ENCODE measurements at places on chromosomes 4 and X. TPM values are rescaled to one million over a fixed set of nuclear protein-coding genes. Genes with fewer than 3 reads are reported as not detected.

GRCh38 chrX:42096265-42096920 lies 173.0 kb upstream of the CASK start:
- no peak for DNase-seq

GRCh38 chr4:73823760-73824159 lies 12.7 kb upstream of the CXCL6 start:
- DNase-seq: no peak

DNA sequence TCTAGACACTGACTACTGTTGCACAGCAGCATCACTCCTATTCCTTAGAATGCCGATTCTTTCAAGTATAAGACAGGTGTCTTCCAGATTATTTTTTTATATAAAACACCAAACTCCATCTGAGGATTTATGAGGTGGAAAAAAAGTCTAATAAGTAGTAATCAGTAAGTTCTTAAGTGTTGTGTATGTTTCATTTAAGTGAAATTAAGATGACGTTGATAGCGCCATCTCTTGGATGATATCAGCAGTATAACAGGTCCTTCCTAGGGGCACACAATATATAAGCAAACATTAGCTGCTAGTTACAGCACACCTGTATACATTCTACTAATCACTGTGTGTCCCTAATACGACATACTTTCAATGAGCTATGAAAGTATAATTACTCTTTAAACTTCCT lies 99.6 kb upstream of the STS start:
- DNase-seq: no peak

DNA sequence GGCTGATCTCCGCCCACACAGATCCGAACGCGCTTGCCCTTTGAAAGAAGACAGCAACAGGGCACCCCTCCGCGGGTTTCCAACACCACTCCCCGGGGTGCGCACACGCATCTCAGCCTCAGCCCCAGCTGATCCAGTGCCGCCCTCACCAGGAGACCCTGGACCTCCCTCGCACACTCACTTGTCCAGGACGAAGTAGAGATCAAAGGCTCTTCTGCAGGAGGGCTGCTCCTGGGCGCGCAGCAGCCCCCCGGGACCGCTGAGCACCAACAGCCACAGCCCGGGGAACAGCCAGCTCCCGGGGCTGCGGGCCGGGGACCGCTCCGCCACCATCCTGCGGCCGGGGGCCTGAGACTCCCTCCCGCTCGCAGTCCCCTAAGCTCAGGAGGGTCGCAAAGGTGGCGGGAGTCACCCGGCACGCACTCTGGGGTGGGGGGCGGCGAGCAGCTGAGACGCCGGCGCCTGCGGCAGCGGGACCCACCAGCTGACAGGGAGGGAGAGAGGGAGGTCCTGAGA lies 743 bp downstream of the ANTXR2 start:
- peak; percentile 31 for DNase-seq

NEIL3 gene
- total RNA-seq: not detected

- no peak for DNase-seq
Observed at GRCh38 chr4:57078685-57079521, 31.3 kb downstream of the IGFBP7 start.

- DNase-seq: peak; percentile 84
Observed at GRCh38 chr4:113468165-113469022, 293.1 kb downstream of the CAMK2D start.

DNA sequence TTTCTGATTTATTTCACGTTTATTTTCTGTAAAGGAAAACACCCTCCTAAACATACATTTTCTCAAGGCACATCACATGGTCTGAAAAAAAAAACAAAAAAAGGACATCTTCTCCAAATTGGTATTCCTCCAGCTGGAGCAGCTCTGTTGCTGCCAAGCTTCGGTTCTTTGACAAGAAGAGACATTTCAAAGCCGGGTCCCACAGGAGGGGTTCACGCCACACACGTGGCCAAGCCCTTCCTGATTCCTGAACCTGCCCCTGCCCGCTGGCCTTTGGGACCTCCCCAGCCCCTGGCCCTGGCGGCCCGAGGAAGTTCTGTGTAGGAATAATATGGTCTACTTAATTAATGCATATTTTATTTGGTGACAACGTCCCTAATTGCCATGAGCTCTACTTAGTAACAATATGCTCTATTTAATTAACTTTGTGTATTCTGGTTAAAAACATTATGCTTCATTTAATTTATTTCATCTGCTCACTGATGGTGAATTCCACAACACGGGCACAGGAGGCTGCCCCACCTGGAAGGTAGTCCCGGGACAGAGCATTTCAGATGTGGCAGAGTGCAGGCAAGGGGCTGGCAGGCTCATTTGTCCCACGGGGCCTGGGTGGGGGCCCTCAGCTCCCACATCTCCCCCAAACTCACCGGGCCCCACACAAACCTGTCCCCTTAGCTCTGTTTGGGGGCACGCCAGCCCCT lies 5.4 kb upstream of the RGS12 start:
- DNase-seq: no peak

AKAP14 gene
- total RNA-seq: not detected

- DNase-seq: no peak
Observed at GRCh38 chrX:143853488-143853887, 30.4 kb upstream of the UBE2NL start.

MTMR8 gene
- total RNA-seq: 2.6 TPM

GRCh38 chr4:95850161-95850560 lies 10.3 kb downstream of the PDHA2 start:
- no peak for DNase-seq

DNA sequence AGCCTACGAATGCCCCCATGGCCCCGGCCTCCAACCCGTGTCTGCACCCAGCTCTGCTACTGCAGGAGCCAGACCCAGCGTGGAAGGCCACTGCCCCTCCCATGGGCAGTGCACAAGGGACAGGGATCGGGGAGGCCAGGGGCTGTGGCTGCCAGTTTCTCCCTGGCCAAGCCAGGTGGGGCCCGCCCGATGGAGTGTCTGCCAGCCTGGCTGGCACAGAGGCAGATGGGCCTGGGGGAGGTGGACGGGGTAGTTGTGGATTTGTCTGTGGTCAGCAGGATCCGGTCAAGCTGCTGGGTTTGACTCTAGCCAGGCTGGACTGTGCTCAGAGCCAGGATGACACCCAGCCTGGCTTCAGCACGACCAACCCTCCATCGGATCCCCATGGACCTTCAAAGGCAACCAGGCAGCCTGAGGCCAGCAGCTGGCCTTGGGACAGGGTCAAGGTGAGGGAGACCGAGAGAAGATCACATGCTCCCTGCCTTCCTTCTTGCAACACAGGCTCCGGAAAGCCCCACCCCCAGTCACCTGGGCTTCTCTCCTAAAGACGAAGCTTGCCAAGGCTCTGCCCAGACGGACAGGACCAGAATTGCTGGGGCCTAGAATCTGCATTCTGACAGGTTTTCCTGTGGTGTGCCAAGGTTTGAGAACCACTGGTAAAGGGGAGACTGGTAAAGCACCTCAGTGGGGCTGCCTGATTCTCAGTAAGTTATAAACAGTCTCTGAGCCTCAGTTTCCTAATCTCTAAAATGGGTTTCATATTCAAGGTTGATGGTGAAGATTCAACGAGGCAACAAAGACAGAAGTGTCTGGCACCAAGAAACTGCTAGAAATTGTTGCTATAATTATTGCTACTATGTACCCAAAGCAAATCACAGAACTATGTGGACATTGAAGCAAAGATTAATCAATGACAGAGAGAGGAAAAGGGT lies 78.6 kb downstream of the PPP2R2C start:
- DNase-seq: no peak

- DNase-seq: no peak
Observed at GRCh38 chr4:1519787-1520661, 113.8 kb upstream of the NKX1-1 start.

DNA sequence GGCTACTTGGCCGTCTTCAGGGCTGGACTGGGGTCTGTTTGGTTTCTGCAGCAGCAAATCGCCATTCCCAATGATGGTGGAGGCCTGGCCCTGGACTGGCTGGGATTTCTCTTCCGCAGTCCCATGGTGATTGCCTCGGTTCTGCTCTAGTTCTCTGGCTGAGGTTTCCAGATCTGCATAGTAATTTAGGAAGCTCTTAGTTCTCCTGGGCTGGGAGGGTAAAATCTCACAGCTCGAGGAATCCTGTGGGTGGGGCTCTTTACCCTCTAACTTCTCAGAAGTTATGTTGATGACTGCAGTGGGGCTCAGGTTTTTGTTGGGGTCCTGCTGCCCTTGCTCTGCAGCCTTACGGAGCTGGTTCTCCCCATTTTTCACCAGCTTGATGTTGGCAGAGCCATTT lies 200.6 kb downstream of the APBB2 start:
- DNase-seq: no peak

GRCh38 chr4:1626941-1627340 lies 57.2 kb downstream of the FAM53A start:
- DNase-seq: no peak

SUPT20HL1 gene
- not detected for total RNA-seq

- no peak for DNase-seq
Observed at GRCh38 chrX:119708936-119709335, 16.0 kb upstream of the SEPTIN6 start.

GRCh38 chr4:16082041-16082425 lies 1.8 kb downstream of the PROM1 start:
- DNase-seq: no peak

Data from omental fat pad (tissue), 4 donors.